Esophagus squamous epithelium (tissue), 5 donors: ENCODE measurements at places on chromosomes 3 and 15.

DNA sequence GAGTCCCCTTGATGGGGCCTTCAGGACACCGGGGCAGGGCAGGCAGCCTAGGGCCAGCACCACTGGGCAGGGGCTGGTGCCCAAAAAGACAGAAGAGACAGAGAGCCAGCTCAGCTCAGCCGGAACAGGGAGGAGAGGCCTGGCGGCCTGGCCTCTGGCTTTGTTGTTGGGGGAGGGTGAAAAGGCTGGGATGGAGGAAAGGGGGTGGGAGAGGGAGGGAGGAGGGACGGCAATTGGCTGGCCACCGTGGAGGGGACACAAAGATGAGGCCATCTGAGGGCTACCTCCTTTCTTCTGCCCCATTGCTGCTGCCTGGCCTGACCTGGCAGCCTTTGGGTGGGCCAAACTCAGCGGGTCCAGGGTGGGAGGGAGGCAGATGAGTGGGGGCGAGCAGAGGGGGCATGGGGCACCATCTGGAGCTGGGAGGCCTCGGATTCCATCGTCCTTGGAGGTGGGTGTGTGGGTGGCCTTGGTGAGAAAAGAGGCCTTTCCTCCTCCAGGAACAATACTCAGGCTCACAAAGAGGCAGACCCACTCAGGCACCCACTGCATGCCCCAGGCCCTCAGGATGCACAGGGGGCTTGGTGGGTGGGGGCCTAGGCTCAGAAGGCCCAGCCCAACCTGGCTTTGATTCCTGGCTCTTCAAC, 9.3 kb downstream of the EFCC1 start:
- DNase-seq, result no peak

DNA sequence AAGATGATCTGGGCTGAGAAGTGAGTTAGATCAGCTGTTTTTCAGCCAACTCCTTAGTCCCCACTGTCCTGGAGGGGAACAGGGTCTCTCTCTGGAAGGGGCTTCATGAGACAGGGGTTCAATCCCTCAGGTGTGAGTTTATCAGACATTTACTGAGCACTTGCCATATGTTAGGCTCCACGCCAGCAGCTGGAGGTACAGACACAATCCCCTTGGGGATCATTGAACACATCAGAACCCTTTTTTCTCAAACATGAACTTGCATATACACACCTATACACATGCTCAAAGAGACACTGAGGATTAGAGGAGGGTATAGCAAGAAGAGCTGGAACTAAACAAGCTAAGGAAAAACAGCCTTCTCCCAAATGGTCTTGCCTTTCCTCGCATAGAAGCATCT, 5.5 kb upstream of the BMF start:
- DNase-seq, result no peak

- DNase-seq, result no peak
Observed at GRCh38 chr3:125048282-125048681, 7.5 kb downstream of the HEG1 start.

GRCh38 chr3:64161481-64161952, 63.7 kb downstream of the PRICKLE2 start:
- no peak for DNase-seq

- DNase-seq, result no peak
Observed at GRCh38 chr3:197700095-197700494, 36.6 kb downstream of the RUBCN start.

DNA sequence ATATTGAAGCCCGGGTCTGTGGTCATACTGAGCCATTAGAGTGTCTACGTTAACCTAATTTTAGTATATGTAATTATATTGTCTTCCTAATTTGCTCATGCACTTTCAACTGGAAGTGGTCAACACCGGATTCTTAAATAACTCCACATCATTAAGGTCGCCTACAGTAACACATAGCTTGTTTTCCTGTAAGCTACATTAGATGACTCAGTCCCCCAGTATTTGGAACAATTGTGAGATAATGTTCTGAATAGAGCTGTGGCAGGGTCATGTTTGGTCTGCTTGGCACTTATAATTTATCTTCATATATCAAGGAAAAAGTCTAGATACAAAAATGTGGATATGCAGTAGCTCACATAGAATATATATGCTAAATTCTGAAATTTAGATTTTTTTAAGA, 486.2 kb downstream of the IGSF11 start:
- DNase-seq, result no peak
